ENCODE measurements at places on chromosomes 2 and 18. TPM values are rescaled to one million over a fixed set of nuclear protein-coding genes. Genes with fewer than 3 reads are reported as not detected.

Gene ANKRD62
- not detected for total RNA-seq

Gene RRM2
- 0.92 TPM for total RNA-seq

Gene SPTBN1
- total RNA-seq = 524 TPM

Gene SAG
- not detected for total RNA-seq

Gene SLC35G4
- total RNA-seq = not detected

Gene LYG2
- total RNA-seq = not detected

Gene SNORC
- 0.63 TPM for total RNA-seq

Gene MDH1B
- total RNA-seq = 1.4 TPM

Gene LCT
- 0.28 TPM for total RNA-seq

Gene MERTK
- 47.1 TPM for total RNA-seq

Gene RTKN
- 25.6 TPM for total RNA-seq

Gene C2orf81
- 1.7 TPM for total RNA-seq

Gene TMEFF2
- 0.21 TPM for total RNA-seq

Gene FOXI3
- total RNA-seq = not detected

Gene HS1BP3
- total RNA-seq = 65.8 TPM

Gene HNMT
- 57.0 TPM for total RNA-seq

Gene SLC20A1
- 62.3 TPM for total RNA-seq

Gene DNER
- 0.27 TPM for total RNA-seq

Gene CD226
- total RNA-seq = 3.7 TPM

Gene GTF3C2
- total RNA-seq = 58.8 TPM

Gene ZSWIM2
- not detected for total RNA-seq

Gene DPP10
- not detected for total RNA-seq

Gene C2orf72
- total RNA-seq = 0.14 TPM

Gene ADD2
- total RNA-seq = 0.41 TPM

Gene TAF4B
- total RNA-seq = 3.9 TPM

Gene PRKAG3
- not detected for total RNA-seq

Gene CCDC74B
- 2.0 TPM for total RNA-seq

Gene BUB1
- 0.27 TPM for total RNA-seq

Data from thoracic aorta (tissue), 2 donors.